ENCODE measurements at places on chromosomes 1 and 21.

DNA sequence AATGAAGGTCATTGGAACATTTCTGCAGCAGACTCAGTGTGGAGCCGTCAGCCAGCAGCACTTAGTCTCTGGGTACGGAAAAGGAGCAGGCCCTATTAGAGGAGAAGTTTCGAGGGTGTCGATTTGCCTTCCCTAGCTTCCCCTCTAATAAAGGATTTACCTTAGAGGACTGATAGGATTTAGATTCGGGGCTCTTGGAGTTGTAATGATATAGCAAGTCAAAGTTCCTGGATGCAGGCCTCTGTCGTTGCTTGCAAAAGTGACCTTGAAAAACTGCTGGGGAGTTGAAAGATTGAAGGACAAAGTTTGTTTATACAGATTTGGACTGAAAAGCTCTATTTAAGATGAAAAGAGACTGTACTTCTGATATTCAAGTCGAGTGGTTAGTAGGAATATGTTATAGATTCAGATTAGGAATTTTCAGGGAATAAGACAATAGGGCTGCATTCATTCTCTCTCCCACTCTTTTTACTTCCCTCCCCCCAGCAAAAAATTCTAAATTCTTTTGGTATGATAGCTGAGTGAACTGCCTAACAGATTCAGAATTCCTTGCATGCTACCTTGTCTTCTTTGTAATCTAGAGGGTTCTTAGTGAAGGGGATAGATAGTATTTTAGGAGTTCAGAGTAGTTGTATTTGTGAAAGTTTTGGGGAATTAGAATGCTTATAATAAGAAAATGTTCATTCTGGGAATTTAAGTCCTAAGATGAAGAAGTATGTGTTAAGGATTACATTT is 19.2 kb downstream of the NFYC start:
- DNase-seq = no peak

- no peak for DNase-seq
Measured at GRCh38 chr1:19744335-19744743, 55.4 kb downstream of the TMCO4 start.

DNA sequence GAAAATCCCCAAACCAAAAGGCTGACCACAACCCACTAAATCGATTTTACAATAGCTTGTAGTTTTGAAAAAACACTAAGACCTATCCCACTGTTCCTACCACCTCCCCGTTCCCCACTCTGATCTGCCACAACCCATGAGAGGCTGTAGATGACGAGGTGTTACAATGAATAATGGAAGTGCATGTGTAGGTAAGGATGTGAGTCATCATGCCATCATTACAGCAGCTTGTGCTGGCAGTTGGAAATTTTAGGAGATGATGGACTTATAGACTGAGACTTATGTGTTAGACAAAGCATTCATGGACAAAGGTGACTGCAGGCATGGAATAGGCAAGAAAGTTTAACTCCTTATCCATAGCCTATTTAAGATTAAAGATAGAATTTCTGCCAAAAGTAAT is 184.7 kb upstream of the CACYBP start:
- peak; percentile 61 for DNase-seq

GRCh38 chr1:228513236-228513900 is 26.2 kb downstream of the RNF187 start:
- DNase-seq = no peak

GRCh38 chr1:227889047-227889862 is 58.5 kb downstream of the WNT9A start:
- DNase-seq = no peak

DNA sequence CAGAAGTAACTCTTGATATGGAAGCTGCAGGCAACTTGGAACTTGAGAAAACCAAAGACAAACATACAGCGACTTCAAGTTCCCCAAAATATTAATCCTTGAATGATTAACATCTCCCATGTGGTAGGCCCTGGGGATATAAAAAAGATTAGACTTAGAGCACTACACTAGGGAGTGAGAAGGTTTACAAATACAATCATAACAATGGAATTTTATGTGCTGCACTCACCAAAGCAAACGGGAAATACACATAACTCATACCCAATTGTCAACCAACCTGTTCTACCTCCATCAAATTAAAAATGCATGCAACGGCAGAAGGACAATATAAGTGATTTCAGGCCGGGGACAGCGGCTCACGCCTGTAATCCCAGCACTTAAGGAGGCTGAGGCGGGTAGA is 3.7 kb downstream of the SMYD3 start:
- peak; percentile 17 for DNase-seq

GRCh38 chr1:203327684-203328457 is 22.6 kb downstream of the BTG2 start:
- DNase-seq = peak; percentile 33

DNA sequence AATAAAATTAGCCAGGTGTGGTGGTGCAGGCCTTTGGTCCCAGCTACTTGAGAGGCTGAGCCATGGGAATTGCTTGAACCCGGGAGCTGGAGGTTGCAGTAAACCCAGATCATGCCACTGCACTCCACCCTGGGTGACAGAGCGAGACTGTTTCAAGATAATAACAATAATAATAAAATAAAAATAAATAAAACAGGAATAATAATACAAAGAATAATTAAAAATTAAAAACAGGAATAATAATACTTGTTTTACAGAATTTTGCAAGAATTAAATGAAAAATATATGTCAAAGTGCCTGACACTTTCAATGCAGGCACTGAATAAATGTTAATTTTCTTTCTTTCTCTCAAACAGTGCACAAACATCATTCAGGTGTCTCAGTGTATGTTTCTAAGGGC is 26.5 kb upstream of the CTH start:
- no peak for DNase-seq

- DNase-seq = peak; percentile 9
Measured at GRCh38 chr1:186763107-186763506, 65.6 kb upstream of the PLA2G4A start.

GRCh38 chr1:64163970-64164369 is 39.5 kb upstream of the UBE2U start:
- DNase-seq = peak; percentile 58

- no peak for DNase-seq
Measured at GRCh38 chr1:154501423-154502065, 475 bp upstream of the TDRD10 start.

GRCh38 chr21:38459490-38459889 is 38.8 kb downstream of the ERG start:
- no peak for DNase-seq

DNA sequence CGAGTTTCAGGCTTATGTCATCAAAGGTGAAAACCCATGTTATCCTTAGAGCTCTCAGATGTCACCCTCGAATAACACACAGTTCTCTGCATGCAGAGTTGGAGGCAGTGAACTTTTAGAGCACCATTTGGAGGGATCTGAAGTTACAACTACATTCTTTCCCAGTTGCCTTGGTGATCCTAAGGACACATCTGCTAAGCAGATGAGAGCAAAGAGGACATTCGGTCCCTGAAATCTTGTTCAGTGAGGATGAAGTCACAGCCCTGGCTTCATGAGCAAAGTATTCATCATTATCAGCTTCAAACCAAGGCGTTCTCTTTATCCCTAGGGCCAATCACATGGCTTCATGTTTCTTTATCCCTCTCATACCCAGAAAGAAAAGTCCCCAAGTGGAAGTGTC is 23.1 kb upstream of the MCOLN2 start:
- DNase-seq = peak; percentile 60

- no peak for DNase-seq
Measured at GRCh38 chr1:203084588-203085527, 954 bp downstream of the MYOG start.

GRCh38 chr21:15932726-15933125 is 202.9 kb downstream of the USP25 start:
- peak; percentile 4 for DNase-seq
